ENCODE measurements at places on chromosomes 13 and 19.

GRCh38 chr19:30334841-30335240 is 37.3 kb upstream of the ZNF536 start:
- no peak for DNase-seq

GRCh38 chr13:23074075-23074828 is 106.5 kb upstream of the SGCG start:
- DNase-seq: no peak

- no peak for DNase-seq
Observed at GRCh38 chr13:28729541-28729940, 10.8 kb upstream of the SLC46A3 start.

DNA sequence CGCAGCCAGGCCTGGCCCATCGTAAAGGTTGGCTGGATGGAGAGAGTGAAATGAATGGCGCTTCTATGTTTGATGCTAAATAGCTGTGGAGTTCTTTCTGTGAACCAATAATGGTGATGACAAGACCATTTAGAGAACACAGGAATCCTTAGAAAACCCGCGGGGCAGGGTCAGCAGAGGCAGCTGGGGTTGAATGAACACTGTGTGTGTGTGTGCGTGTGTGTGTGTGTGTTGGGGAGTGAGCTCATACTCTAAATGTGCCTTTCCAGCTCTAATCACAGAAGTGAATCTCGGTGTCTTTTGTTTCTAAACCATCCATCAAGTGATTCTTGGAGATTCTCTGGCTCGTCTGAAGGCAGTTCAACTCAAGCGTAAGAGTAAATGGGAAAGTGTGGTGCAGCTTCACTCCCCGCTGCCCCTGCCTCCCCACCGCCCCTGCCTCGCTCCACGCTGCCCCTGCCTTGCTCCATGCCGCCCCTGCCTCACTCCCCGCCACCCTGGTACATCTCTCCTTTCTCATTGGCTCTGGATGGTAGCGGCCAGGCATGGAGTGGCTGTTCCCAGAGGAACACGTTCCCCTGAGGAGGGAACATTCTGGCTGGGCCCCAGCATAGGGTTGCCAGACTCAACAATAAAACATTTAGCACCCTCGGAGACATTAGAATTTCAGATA is 21.2 kb downstream of the TMPRSS9 start:
- no peak for DNase-seq

- no peak for DNase-seq
Observed at GRCh38 chr13:51728972-51729371, 75.0 kb downstream of the DHRS12 start.

GRCh38 chr13:48263196-48263595 is 30.2 kb downstream of the ITM2B start:
- DNase-seq: no peak

DNA sequence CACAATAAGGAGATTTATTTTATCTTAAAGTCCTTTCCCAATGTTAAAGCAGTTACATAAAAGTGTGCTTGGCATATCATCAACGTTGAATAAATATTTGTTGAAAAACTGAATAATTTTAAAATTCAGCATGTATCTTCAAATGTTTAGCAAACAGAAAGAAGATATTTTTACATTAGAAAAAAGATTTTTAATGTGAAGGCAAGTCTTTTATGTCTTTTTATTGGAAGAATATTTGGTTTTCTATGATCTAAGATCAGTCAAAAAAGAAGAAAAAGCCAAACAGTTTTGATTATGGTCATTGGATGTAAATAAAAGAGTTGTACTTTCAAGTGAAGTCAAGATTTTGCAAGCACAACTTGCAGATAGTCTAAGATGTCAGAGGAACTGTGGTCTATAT is 397.4 kb downstream of the DACH1 start:
- DNase-seq: no peak

DNA sequence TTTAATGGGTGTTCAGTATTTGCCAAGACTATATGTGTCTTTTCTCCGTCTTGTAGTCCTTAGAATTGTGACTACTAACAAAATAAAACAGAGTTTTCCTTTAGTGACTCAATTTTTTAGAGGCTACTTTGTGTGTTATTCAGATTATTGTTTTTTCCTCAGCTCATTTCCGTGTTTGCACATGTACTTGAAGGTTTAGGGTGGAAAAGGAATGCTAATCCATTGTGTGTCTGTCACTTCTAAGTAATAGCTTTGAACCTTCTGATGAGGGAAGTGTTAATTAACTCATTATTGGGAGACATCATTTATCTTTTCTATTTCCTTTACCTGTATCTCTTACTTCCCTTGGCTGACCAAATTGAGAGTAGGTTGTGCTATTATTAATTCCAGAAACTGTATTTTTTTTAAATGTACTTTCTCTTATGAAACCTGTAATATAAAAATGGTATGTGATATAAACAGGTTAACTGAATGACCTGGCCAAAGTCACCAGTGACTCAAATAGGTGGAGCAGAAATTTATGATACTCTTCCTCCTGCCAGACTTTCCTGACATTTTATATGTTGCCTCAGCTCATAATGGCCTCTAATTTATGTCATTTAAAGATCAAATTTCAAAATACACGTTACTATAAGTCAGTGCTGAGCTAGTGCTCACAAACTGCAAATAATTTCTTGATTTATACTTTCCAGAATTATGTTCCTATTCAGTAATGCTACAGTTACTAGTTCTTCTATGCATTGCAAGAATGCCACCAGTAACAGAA is 88.8 kb downstream of the LMO7 start:
- peak; percentile 26 for DNase-seq

- DNase-seq: peak; percentile 23
Observed at GRCh38 chr13:44403461-44404056, 29.9 kb downstream of the SERP2 start.

GRCh38 chr19:17488593-17489391 is 18.5 kb downstream of the SLC27A1 start:
- no peak for DNase-seq

DNA sequence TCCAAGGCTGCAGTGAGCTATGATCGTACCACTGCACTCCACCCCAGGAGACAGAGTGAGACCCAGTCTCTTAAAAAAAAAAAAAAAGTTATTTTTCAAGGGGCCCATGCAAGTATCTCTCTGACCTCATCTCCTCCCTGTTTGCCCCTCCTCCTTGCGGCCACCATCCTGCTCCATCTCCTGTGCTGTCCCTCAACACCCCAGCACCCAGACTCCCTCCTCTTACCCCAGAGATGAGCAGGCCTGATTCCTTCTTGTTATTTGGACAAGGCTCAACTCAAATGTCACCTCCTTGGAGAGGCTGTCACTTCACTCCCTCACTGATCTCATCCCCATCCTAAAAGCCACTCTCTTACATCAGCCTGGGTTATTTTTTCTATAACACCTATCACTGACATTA is 4.4 kb downstream of the RYR1 start:
- DNase-seq: no peak

DNA sequence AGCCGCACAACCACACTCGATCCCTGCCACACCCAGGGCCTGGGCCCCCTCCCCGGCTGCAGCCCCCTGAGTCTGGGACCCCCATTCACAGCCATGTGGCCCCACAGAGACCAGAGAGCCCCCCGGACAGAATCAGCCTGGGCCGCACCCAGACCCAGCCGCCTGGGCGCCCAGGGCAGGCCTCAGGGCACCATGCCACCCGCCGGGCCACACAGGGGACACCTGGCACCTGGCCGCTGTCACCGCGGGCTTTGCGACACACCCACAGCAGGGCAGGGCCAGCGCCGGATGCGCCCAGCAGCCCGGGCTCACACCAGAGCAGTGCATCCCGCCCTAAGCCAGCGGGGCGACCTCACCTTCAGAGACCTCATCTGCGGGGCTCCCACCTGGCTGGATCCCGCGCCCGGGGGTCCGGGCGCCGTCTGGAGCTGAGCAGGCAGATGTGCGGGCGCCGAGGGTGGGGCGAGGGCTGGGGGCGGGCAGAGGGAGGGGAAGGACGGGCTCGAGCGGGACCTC is 443 bp downstream of the TBXA2R start:
- no peak for DNase-seq

DNA sequence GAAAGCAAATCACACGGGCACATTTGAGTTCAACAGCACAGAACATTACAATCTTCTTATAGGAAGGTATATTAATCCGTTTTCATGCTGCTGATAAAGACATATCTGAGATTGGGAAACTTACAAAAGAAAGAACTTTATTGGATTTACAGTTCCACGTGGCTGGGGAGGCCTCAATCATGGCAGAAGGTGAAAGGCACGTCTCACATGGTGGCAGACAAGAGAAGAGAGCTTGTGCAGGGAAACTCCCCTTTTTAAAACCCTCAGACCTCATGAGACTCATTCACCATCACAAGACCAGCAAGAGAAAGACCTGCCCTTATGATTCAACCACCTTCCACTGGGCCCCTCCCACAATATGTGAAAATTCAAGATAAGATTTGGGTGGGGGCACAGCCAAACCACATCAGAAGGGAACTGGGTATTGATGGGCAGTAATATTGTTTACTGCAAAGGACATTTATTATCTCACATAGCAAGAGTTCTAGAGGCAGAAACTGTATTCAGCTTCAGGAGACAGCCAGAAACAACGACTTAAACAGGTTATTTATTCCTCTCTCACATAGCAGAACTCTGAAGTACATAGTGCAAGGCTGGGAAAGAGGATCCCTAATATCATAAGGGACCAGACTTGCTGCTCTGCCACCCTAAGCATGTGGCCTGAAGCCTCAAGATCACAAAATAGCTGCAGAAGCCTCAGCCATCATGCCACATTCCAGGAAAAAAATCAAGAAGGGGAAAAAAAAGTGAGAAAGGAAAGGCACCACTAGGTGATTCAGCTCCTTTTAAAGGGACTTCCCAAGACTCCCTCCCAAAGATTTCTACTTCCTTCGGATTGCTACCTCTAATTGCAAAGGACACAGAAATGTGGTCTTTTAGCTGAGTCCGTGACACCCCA is 23.1 kb downstream of the FXYD5 start:
- no peak for DNase-seq

DNA sequence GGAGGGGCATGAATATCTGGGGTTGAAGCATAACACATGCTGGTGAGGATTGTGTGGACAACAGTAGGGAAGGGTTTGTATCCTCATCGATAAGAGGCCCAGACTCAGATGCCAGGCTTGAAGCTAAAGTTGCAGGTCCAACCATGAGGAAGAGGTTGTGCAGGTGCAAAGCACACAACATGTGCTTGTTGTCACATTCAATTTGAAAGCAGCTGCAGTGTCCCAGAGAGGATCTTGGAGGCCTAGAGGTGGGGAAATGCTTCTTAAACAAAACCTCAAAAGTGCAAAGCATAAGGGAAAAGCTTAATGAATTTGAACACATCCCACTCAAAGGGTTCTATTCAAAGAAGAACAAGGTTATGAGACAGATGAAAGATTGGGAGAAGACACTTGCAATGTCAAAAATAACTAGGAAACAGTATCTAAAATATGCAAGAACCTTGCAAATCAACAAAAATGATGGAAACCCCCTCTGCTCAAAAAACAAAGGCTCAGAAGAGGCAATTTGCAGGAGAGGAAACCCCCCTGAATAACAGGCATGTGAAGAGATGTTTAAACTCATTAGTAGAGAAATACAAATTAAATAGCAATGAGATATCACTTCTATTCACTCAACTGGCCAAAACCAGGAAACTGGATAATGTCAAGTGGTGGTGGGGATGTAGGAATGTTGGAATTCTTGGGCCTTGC is 187.1 kb downstream of the KATNAL1 start:
- no peak for DNase-seq

DNA sequence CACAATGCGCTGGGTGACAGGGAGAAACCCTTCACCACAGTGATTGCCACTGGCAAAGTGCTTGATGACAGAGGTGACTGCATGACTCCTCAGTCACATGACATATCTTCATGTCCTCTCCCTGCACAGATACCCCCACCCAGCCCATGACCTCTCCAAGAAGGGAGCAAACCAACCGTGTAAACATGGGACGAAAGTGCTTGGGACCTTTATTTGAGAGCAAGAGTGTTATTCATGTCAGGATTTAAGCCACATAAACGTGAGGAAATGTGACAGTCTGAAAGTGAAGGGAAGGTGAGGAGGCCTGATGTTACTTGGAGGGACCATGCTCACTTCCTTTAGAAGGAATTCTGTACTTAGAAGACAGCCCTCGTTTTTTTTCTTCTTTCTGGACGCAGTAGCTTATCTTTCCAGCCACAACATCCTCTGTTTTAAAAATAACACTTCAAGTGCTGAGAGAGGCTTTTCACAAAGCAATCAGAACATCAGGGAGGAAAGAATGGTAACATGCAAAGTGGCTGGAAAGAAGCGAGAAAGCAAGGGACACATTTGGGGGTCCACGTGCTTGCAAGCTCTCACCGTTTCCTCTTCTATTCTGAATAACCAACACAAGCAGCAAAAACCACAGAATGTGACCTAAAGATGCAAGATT is 35.6 kb downstream of the EPS15L1 start:
- DNase-seq: no peak

DNA sequence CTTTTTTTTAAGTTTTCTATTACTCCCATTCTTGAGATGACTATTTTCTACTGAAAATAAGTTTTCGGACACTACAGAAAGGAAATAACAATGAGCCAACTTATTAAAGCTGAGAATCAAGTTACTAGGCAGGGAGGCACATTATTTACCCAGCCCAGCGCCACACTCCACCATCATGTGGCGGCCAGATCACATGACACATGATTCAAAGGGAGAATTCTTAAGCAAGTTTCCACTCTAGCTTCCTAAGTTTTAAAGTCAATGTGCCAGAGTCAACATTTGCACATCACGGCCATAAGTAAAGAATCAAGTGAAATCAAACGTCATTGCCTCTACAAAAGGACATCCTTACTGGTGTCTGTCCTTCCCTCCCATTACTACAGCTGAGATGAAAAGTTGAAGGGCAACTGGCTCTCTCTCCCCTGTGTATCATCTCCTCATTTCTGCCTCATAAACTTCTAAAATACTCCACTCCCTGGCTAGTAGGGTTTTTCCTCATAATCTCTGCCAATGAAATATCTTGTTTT is 81.7 kb downstream of the KLF12 start:
- no peak for DNase-seq

DNA sequence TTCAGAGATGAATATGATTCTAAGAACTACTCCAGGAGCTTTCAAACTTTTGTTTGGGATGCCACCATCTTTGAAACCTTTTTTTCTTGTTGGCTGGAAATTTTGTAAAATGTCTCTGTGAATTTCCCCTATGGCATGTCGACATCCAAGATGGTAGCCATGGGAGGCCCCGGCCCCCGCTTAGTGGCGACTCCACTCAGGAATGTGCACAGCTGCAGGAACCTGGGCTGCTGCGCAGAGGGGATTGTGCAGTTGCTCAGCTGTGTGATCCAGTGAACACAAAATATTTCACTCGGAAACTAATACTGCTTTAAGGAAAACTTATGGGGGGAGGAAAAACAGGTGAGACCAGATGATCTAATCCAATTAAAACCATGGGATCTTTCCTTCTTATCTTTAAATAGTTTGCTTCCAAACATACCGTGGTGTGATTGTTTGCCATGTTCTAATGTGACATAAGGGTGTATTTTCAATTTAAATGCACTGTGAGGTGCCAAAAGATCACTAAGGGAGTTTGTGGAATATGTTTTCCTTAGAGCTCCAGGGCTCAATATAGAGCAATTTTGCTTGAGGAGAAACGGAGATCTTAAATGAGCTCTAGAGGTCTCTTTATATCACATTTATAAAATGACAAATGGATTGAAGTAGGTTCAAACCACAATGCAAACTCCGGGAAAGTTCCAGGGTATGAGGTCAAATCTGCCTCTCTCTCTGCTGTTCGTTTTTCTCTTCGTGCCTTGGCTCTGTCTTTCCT is 497.7 kb downstream of the FGF9 start:
- no peak for DNase-seq

GRCh38 chr13:29563941-29564340 is 31.5 kb downstream of the SLC7A1 start:
- DNase-seq: no peak

GRCh38 chr13:54029720-54030119 is 1001.1 kb downstream of the OLFM4 start:
- DNase-seq: no peak

Data from NCI-H1092 treated with DMSO at 0.1 percent for 48 hours (cell line).